ENCODE measurements at places on chromosomes 11 and 22.

- DNase-seq: no peak
These were observed 413.7 kb downstream of the TMEM135 start for GRCh38 chr11:87451395-87451794.

DNA sequence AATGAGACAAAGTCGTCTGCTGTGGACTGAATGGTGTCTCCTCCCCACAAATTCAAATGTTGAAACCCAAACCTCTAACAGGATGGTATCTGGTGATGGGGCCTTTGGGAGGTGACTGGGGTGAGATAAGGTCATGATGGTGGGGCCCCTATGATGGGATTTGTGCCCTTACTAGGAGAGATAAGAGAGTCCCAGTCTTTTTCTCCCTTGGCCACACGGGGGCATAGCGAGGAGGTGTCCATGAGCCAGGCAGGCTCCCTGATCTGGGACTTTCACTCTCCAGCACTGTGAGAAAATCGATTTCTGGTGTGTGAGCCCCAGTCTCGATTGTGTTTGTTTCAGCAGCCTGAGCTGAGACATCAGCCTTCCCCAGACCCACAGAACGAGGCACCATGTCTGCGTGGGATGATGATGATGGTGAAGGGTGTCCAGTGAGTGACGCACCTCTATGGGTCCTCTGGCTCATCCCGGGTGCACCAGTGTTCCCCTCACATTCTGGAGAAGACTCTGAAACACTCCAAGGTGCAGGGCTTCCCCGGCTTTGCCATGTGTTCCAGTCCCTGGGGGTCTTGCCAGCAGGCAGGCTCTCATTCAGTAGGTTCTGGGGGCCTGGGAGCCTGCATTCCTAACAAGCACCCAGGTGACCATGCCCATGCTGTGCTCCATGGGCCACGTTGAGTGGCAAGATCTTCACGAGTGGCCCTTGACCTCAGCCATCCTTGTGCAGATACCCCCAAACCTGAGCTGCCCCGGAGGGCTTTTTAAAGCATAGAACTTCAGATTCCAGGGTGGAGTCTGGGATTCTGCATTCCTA lies 363.0 kb downstream of the CTTN start:
- no peak for DNase-seq

DNA sequence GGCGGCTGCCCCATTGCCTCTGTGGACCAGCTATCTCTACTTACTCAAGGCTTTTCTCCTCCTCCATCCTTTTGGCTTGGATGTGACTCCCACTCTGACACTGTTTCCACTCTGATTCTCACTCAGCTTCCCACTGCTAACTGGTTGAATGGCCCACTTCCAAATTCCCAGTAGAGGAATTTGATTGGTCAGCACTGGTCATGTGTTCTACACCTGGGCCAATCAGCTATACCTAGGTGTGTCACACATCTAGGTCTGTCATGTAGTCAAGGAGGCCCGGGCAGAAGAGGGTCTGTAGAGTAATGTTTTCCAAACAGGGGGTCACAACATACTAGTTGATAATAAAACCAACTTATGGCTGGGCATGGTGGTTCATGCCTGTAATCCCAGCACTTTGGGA lies 53.3 kb downstream of the TPBGL start:
- no peak for DNase-seq

- DNase-seq: no peak
These were observed 6.9 kb downstream of the C11orf68 start for GRCh38 chr11:65911682-65912568.

DNA sequence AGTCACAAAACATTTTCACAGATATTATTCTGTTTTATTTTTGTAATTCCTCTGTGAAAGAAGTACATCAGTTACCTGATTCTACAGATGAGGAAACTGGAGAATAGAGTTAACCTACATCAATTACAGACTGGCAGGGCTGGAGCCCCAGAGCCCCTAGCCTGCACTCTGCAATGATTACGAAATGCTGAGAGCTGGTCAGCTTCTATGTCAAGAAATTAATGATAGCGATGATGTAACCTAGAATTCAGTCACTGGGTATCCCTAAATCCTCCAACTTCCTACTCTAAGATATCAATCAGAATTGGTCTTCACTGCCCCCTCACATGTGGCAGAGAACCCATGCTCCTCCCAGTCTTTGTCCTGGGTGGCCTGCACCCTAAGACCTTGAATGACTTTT lies 273.5 kb upstream of the PLET1 start:
- no peak for DNase-seq
